ENCODE measurements at places on chromosomes 3 and 15.

DNA sequence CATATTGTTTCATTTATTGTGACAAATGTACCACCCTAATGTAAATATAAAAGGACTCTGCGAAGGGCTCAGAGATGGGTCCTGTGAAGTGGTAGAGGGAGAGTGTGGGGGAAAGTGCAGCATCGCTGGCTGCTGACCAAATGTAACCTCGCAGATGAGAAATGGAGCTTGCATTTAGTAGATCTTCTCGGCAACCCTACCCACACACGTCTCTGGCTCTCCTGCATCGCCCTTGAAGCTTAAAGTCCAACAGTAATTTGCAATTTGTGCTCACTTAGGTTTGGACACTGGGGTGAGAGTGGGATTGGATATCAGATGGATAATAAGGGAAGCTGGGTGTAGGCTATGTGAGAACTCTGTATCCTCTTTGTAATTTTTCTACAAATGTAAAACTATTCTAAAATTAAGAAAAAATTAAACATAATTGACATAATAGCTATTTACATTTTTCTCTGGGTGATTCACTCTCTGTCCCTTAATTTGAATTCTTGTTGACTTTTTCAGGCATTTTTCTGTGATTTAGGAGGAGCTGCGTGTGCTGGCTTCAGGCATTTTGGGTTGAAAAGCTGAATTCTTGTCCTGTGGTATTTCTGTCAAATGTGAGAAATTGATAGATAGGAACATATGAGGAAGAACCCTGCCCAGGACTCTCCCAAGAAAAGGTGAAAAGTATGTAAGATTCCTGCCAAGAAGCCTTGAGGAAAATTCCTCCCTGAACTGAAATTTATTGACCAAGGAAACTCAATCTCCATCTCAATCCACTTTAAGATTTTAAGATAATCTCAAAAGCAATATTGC, 524.7 kb upstream of the MCTP2 start:
- DNase-seq: no peak

- no peak for DNase-seq
Observed at GRCh38 chr3:171565481-171566058, 105.4 kb upstream of the TNIK start.

GRCh38 chr3:172640751-172641150, 70.1 kb downstream of the NCEH1 start:
- DNase-seq: no peak

GRCh38 chr3:24802614-24803013, 308.0 kb upstream of the THRB start:
- no peak for DNase-seq

DNA sequence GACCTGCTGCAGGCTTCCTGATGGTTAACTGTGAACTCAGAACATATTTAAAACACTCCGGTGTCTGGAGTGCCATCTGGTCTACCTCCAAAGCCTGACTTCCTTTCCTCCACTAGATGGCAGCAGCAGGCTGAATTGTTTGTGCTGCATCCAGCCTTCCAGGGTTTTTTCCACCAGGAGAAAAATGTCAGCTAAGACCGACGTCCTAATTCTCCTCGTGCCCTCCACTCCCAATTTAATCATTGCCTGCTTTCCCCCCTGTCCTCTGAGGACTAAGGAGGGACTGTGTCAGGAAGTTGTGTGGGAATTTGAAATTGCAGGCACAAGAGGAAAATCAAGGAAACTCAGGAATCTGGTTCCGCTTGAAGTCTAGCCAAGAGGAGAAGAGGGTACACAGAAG, 165.2 kb upstream of the UMPS start:
- DNase-seq: peak; percentile 18

DNA sequence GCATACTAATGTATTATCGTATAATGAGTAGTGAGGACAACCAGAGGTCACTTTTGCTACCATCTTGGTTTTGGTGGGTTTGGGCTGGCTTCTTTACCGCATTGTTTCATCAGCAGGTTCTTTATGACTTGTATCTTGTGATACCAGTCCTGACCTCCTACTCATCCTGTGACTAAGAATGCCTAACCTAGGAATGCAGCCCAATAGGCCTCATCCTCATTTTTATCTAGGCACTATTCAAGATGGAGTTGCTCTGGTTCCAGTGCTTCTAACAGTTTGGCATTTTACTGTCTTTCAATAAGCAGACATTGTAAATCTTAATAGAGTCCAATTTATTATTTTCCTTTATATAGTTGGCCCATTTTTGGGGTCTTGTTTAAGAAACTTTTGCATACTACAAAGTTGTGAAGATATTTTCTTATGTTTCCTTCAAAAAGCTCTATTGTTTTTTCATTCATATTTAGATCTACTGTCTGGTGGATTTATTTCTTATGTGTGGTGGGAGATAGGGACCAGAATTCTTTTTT, 60.8 kb upstream of the RNU6-1 start:
- DNase-seq: no peak

DNA sequence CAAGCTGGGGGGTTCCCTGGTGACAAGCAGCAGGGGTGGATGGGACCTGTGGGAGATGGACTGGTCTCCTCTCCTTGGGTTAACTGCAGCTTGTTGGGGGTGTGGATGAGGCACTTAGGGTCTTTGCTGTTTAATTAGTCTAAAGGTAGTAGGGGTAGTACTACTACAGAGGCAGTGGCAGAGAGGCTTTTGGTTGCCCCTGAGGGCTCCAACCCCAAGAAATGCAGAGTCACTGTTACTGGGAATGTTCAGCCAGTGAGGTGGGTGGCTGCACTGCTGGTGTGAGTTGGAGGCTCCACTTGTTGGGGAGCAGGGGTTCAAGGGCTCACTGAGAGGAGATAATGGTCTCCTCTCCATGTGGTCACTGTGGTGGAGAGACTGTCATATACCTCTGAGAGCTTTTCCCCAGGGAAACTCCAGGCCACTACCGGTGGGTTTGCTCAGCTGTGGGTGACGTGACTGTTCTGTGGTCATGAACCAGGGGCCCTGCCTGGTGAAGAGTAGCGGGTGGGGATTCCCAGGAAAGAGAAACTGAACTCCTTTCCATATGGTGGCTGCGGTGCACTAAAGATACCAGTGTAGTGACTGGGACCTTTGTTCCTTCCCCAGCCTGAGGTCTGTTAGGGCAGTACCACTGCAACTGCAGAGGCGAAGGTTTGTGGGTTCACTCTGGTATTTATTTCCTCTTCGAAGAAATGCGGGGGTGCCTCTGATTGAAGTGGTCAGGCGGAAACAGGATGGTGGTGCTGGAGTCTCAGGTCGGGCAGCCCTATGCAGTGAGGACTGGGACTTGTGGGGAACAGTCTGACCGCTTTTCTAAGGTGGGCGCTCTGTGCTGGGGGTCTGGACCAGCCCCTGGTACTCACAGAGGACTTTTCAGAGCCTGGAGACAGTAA, 68.9 kb upstream of the TNFSF10 start:
- DNase-seq: peak; percentile 18

GRCh38 chr15:77022646-77023575, 28.0 kb downstream of the PSTPIP1 start:
- no peak for DNase-seq

- no peak for DNase-seq
Observed at GRCh38 chr15:65333148-65333820, 28.8 kb downstream of the RNU5B-1 start.

GRCh38 chr3:11379824-11380701, 107.9 kb downstream of the ATG7 start:
- DNase-seq: no peak

- DNase-seq: no peak
Observed at GRCh38 chr3:192869131-192870031, 48.3 kb downstream of the MB21D2 start.

GRCh38 chr15:86629409-86630356, 550.0 kb downstream of the AGBL1 start:
- no peak for DNase-seq

- DNase-seq: no peak
Observed at GRCh38 chr3:167723025-167723512, 11.6 kb downstream of the PDCD10 start.

DNA sequence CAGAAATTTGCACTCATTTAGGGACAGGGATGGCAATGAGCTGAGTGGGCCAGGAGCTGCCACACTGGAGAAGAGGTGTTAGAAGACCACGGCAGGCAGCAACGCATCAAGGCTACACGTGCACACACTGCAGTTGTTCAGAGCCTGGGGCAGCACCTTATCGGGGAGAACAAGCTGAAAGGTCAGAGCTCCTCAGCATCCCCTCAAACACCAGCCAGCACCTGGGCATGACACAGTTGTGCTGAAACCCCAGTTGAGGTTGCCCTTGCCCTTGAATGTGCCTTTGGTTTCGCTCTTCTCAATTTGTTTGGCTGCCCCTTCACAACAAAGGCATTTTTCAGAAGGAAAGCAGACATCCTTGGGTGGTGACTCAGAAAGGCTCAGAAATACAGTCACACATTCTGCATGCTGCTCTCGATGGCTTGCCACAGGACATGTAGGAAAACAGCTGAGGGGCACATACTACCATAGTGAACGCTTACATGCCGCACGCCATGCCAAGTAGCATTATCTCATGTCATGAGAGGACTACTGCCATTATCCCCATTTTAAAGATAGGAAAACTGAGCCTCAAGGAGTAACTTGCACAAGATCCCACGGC, 57.6 kb downstream of the ST8SIA2 start:
- DNase-seq: no peak

DNA sequence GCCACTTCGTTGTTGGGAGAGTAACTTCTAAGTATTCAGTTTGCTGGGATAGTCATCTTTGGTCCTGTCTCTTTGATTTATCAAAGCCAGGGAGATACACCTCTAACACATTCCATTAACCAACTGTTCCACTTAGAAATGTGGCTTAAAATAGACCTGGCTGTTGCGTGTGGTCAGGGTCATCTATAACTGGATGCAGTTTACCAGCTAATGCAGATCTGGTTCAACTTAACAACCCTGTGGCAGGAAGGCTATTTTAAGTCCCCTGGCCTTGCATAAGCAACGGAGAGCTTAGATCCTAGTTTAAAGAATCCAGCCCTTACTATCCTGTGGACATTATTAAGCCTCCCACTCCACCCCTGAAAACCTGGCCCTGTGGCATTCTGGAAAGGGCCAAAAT, 28.1 kb upstream of the CAPN3 start:
- no peak for DNase-seq

- no peak for DNase-seq
Observed at GRCh38 chr3:23637339-23637738, 168.4 kb upstream of the UBE2E1 start.

GRCh38 chr3:173396191-173397041, 1.1 kb upstream of the NLGN1 start:
- DNase-seq: no peak

DNA sequence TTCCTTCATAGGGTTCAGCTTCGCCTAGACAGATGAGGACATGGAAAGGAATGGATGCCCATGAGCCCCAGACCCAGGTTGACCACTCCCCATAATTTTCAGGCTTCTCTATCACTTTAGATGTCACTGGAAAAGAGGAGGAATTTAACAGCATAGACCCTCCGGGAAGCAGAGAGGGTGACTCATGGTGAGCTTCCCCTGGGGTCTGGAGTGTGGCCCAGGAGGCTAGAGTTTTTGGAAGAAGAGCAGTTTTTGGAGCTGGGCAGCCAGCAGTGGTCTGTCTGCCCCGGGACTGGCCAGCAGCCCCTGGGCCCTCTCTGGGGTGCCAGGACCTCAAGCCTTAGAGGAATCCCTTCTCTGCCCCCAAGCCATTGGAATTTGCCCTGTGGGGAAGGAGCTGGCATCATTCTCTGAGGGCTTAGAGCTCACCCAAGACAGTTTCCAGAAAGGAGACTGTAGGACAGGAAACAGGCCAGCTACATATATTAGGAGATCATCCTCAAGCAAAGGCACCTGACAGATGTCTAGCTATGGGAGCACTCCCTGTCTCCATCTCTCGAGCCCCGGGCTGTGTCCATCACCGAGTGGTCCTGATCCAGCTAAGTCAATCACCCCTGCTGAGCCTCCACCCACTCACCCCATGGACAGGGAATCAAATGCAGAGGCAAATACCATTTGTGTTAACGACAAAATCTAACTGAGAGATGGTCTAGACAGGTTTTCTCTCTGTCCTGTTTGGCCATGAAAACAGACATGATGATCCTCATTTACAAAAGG, 67.3 kb downstream of the MEGF11 start:
- DNase-seq: no peak

- no peak for DNase-seq
Observed at GRCh38 chr3:55742022-55742831, 255.1 kb upstream of the WNT5A start.

DNA sequence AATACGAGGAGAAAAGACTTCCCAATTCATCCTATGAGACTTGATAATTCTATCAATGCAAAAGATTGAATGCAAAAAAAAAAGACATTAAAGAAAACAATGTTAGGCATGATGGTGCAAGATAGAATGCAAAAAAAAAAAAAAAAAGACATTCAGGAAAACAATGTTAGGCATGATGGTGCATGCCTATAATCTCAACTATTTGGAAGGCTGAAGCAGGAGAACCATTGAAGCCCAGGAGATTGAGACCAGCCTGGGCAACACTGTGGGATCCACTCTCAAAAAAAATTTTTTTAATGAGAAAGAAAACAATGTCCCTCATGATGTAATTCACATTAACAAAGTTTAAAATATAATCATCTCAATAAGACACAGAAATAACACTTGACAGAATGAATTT, 75.9 kb downstream of the MYO9A start:
- DNase-seq: no peak

- DNase-seq: no peak
Observed at GRCh38 chr15:56929933-56930332, 11.5 kb downstream of the TCF12 start.

GRCh38 chr15:81323944-81324881, at the start of gene STARD5:
Gene STARD5, minus strand, starts transcription at chr15:81324141. Its CDS starts 42 bp downstream, at chr15:81324099.
- peak; percentile 97 for DNase-seq

GRCh38 chr15:74824976-74825375, 1.5 kb upstream of the CPLX3 start:
- DNase-seq: no peak

GRCh38 chr15:65286069-65286703, 497 bp downstream of the PARP16 start:
- DNase-seq: no peak

GRCh38 chr15:101064795-101065569, 145.8 kb downstream of the LRRK1 start:
- no peak for DNase-seq

DNA sequence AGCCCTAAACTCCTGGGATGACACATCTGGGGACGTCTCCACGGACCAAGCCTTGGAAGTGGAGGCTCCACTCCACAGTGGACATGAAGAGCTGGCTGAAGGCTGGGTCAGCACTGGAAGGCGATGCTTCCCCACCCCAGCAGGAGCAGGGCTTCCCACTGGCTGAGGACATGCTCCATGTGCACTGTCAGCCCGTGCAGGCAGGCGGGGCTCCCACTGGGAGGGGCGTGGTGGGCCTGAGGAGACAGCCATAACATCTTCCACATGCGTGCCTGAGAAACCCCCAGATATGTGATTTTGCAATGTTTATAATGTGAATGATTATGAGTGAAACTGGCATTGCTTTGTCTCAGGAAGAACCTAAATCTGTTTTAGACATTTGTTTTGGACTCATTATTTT, 231.3 kb downstream of the KLF13 start:
- no peak for DNase-seq

- DNase-seq: no peak
Observed at GRCh38 chr3:197533927-197534725, 21.6 kb downstream of the BDH1 start.

Measured in CD4-positive, alpha-beta T cell (primary cell).